ENCODE measurements at places on chromosomes 1 and 21.

DNA sequence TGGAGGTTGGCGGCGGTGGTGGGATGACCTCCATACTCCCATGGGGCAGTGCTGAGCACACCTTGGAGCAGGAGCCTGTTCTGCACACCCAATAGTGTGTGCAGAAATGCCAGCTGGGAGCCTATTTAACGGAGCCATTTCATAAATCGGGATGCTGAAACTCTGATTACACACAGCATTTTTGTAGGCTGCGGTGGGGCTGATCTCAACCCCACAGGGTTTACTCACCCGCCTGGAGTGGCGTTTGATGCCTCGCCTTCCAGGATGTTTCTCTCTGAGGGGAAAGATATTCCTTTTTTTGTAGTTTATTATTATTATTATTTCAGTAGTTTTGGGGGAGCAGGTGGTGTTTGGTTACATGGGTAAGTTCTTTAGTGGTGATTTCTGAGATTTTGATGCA lies 82.6 kb upstream of the WDR26 start:
- DNase-seq = no peak

DNA sequence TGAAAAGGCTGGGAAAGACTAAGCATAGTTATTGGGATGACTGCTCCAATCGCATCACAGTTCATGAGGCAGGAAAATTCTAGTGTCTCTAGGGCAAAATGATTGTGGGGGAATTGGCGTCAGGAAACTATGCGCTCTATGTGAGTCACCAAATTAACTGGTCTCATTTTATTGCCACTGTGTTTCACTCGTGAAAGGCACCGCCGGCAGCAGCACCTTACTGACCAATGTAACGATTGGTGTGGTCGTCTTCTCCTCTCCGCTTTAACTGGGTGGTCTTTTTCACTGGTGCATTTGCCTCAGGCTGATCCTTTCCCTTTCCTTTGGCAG lies 83.5 kb downstream of the SPAG17 start:
- DNase-seq = no peak

GRCh38 chr1:212186427-212187207 lies 98.6 kb upstream of the PPP2R5A start:
- DNase-seq = no peak

DNA sequence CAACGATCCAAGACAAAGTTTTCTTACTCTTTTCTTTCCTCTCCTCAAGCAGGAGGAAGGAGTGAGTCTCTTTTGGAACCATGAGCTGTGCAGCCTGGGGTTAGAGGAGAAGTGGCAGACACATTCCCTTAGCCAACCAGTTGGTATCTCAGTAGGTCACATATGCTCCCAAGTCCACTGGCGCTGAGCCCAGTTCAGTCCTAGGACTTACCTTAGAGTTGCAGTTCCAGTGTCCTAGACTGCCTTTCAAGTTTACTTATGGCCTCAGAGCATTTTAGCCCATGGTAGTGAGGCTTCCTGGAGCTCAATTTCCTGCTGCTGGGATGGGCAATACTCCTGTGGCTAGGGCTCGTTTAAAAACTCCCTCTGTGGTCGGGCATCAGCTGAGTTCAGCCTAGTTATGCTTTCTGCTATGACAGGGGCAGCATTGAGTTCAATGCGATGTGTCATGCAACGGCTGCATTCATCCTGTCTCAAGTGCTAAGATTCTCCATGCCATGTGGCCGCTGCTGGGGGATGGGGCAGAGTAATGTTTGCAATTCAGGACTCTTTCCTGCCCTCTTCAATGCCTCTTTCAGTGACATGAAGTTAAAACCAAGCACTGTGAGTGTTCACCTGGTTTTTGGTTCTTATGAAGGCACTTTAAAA lies 103.8 kb downstream of the LRRC7 start:
- no peak for DNase-seq

DNA sequence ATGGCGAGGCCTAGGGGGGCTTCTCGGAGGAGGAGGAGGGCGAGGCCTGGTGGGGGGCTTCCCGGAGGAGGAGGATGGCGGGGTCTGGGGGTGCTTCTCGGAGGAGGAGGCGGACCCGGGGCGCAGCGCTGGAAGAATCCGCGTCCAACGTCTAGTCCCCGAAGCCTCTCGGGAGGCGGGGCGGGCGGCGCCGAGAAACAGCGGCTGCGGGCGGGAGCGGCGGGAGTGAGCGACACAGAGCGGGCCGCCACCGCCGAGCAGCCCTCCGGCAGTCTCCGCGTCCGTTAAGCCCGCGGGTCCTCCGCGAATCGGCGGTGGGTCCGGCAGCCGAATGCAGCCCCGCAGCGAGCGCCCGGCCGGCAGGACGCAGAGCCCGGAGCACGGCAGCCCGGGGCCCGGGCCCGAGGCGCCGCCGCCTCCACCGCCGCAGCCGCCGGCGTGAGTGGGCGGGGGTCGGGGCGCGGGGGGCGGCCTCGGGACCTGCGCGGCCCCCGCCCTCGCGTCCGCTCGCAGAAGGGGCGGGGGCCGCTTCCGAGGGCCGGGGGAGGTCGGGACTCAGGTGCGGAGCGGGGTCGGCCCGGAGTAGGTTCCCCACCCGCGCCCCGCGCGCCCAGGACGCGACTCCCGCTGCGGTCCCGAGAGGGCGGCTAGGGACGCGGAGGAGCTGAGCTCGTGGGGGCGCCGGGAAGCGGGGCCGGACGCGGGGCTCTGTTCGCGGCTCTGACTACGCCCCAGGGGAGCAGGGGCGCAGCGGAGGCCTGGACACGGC lies at the start of gene KLHL17:
KLHL17 (plus strand) TSS at position 222 of the 769 bp plus-strand sequence; CDS start at position 332, 110 bp downstream.
- DNase-seq = peak; percentile 89

DNA sequence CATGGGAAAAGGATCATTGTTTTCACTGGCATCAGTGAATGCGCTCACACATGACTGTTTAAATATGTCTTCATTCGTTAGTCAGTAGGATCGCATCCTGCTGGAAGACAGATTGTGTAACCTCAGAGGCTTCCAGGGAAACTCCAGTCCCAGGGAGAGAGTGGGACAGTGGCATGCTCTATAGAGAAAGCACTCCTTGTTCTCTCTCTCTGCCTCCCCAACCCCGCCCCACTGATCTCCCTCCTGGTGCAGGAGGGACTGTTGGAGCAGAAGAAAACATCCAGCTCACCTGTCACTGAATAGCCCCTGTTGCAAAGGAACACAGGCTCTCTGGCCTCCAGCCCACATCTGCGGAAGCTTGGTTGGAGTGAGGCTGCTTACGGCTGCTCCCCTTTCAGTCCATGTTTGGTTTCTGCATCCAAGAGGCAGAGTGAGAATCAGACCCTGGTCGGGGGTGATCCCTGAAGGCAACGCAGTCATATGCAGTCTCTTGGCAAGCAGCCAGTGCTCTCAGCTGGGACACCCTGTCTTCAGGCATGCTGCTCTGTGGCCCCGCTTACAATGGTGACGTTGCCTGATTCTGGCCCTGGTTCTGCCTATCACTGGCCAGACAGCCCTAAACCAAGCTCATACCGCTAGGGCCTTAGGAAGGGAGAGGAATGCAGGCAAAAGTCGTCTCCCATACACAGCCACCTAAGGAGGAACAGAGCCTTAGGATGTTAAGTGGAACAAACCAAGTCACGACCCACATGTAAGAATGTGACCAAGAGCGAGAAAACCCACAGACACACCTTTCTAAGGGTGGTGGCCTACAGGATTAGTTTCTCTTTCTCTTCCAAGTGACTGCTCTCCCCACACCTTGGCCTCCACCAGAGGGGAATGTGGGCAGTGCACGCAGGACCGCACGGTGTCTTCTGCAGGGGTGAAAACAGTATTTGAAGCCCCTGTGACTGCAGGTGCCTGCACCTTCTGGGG lies 39.7 kb downstream of the BACE2 start:
- DNase-seq = no peak

- no peak for DNase-seq
Measured at GRCh38 chr1:44033041-44033575, 1.8 kb upstream of the SLC6A9 start.

- no peak for DNase-seq
Measured at GRCh38 chr1:100706856-100707255, 12.7 kb upstream of the VCAM1 start.

GRCh38 chr1:98267423-98267822 lies 346.6 kb upstream of the DPYD start:
- DNase-seq = no peak

DNA sequence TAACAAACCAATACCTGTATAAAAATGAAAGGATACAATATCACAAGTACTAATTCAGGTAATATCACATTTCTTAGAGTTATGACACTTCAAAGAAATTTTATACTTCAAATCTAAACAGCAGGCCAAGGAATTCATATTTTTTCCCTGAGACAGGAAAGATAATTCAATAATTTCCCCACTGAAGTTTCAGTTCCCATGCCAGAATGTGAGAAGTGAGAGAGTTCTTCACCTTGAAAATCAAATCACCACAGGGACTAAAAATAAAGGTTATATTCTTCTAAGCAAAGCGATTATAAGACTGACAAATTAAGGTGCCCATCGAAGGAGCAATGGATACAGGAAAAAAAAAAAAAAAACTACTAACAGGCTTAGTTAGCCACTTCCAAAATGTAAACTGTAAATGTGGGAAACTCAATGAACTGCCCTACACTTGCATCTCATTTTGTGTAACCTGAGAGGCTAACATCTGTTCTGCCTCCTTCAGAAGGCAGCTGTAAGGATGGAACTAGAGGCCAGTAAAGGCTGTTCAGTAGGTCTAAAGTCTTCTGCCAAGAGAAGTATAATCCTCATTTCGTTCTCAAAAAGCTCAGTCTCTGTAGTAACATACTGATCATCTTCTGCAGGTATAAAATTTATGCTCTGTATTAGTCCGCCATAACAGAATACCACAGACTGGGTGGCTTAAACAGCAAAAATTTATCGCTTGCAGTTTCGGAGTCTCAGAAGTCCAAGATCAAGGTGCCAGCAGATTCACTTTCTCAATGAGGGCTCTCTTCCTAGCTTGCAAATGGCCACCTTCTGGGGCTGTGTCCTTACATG lies 127.8 kb downstream of the RERE start:
- DNase-seq = no peak

DNA sequence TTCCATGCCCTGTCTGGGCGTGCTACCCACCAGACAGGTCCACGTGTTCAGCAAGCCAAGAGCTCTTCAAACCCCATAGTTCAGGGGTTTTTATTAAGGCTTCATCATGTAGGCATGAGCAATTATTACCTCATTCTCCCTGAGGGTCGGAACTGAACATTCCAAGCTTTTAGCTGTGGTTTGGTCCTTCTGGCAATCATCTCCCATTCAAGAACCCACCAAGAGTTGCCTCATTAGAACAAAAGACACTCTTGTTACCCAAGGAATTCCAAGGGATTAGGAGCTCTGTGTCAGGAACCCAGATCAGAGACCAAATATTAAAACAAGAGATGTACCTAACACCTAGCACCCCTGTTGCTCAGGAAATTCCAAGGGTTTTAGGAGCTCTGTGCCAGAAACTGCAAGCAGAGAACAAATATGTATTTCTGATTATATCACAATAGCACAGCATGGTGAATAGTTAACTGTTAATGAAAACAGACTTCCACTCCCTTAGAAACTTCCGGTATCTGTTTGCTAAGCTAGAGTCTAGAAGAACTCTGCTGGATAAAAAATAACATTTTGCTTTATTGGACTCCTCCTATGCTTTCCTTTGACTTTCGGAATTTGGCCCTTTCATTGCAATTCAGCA lies 201.2 kb upstream of the L1TD1 start:
- DNase-seq = no peak

GRCh38 chr1:40734882-40735628 lies 43.6 kb downstream of the NFYC start:
- no peak for DNase-seq

GRCh38 chr1:108049178-108049819 lies 84.3 kb upstream of the VAV3 start:
- DNase-seq = peak; percentile 50

DNA sequence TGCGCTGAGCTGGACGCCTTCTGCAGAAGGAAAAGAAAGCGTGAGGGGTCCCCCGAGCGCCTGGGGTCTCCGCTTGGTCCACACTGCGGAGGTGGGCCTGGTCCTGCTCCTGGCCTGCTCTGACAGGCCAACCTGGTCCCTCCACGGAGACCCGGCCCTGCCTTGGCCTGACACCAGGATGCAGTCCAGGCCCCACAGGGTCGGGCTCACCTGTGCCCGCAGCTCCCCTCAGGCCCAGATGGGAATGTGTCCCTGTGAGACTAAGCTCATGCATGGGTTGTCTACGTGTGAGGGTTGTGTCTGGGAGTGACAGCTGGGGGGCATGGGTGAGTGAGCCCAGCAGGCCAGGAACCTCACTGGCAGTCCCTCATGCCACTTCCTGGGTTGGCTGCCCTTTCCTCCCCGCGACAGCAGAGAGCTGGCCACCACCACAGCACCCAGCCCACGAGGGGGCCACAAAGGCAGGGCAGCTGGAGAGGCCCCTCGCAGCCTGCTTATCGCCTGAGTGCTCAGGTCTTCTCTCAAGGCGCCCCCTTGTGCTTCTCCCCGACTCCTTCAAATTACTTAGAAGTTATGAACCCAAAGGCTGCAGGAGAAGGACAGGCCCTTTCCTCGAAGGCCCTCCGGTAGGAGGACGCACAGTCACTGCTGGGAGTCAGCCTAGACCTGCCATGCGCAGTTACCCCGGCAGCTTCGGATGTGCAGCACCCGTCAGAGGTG lies 41.1 kb downstream of the SLC45A1 start:
- DNase-seq = no peak

GRCh38 chr1:62810420-62811274 lies 26.7 kb downstream of the ATG4C start:
- no peak for DNase-seq

DNA sequence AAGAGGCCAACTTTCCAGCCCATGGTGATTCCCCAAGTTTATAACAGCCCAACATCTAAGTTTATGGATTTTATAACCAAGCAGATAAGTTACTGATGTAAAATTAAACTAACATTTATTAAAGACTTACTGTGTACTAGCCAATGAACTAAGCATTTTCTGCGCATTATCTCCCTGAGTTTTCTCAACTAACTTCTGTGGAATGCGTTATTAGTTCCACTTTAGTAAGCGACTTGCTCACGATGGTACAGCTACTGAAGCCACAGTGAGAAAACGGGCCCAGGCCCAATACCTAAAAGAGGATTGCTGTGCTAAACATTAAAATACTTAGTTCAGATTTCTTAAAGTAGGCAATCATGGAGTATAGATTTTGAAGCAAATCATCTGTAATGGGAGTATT lies 61.0 kb downstream of the ZBTB18 start:
- DNase-seq = no peak

- DNase-seq = no peak
Measured at GRCh38 chr1:154972213-154972516, 1.6 kb upstream of the SHC1 start.

DNA sequence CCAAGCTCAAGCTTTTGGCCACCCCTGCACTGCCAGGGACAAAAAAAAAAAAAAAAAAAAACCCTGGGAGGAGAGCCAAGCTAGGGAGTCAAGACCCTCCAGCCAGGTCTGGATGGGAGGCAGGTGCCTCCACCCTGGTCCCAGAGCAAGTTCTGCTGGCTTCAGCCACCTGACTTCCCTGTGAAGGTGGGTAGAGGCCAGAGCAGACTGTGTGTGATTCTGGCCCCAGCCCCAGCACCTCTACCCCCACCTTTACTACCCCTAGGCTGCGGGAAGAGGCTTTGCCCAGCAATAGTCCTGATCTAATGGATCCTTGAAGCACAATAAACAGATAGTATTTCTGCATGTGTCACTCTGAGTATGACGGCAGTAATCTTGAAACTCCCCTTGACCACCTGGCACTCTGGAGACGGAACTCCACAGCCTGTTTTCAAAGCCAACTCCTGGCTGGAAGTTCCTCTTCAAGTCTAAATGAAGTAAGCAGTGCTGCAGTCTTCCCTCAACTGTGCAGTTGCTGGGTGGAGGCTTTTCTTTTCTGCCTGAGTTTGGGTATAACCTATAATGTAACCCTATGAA lies 9.8 kb downstream of the PDZK1IP1 start:
- peak; percentile 20 for DNase-seq

GRCh38 chr1:190000365-190000872 lies 477.2 kb downstream of the BRINP3 start:
- no peak for DNase-seq

- no peak for DNase-seq
Measured at GRCh38 chr21:17819877-17820229, 697 bp upstream of the C21orf91 start.

Data from D341Med (cell line).